ENCODE measurements at places on chromosomes 16 and 17. TPM values are rescaled to one million over a fixed set of nuclear protein-coding genes. Genes with fewer than 3 reads are reported as not detected.

Gene GRAP
- total RNA-seq, result under 0.01 TPM

GRCh38 chr16:83206426-83206825, 579.7 kb downstream of the CDH13 start:
- no peak for DNase-seq

GRCh38 chr16:9139965-9140364, 48.5 kb downstream of the HAPSTR1 start:
- DNase-seq, result peak; percentile 35

- no peak for DNase-seq
Measured at GRCh38 chr17:34639706-34640425, 60.5 kb downstream of the TMEM132E start.

Gene EME1
- total RNA-seq, result 8.9 TPM
